GM10248 (cell line): ENCODE measurements at places on chromosomes 1 and 21.

GRCh38 chr1:118290571-118290970 is 105.5 kb upstream of the SPAG17 start:
- no peak for DNase-seq

DNA sequence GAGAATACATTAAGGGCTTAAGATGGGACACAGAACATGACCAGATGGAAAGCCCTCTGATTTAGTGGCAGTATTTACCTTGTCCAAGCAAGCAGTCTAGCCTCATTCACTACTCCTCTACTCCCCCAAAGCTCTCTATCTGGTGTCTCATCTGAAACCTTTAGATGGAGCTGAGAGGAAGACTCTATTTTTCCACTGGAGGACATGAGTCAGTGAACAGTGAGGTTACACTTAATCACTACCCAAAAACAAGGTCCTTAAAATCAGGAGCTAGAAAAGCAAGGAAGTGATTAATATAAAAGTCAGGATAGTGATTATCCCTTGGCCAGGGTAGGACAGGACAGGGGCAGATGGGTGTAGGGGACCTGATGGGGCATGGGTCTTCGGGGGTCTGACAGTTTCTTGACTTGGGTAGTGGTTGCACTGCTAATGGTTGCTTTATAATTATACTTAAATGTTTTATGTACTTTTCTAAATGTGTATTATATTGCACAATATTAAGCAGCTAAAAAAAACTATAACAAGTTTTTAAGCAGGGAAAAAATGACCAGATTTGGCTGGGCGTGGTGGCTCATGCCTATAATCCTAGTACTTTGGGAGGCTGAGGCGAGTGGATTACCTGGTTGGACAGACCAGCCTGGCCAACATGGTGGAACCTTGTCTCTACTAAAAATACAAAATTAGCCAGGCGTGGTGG is 3.0 kb downstream of the PTPN22 start:
- no peak for DNase-seq

- DNase-seq: no peak
These were observed 105.6 kb downstream of the ATP1B1 start for GRCh38 chr1:169212088-169212487.

DNA sequence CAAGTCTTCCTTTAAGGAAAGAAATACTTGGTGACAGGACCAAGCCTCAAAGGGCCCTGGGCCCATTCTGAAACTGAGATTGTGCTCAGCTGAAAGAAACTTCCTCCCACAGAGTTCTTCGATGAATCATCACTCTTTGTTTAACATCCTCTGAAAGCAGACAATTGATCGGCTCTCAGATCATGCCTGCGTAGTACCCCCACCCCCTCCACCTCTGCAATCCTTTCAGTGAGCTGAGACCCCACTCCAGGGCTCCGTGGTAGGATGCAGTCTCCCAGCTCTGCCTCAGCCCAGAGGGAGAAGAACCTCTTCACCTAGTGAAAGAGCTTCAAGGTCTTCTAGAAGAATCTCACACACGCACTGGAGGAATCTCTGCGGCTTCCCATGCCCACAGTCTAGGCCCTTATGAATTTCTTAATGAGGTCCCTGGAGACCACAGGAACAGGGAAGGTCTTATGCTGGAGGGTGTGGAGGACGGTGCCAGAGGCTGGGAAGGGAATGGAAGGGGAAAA is 104.9 kb upstream of the SOD1 start:
- peak; percentile 62 for DNase-seq

DNA sequence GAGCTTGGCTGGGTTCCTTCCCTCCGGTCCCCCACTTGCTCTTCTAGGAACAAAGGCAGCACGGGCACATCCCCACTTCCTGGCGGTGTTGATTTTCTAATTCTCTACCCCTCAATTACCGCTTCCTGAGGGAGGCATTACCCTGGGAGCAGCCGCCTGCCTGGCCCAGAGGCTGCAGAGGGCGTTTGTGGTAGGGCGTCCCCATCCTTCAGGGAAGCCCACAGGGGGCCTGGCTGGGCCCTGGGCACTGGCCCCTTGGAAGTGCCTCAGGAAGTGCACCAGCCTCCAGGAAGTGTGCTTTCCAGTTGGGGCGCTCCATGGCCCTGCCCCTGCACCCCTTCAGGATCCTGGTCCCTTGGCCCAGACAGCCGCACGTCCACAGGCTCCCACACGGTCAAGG is 42.1 kb upstream of the CASZ1 start:
- DNase-seq: no peak

- no peak for DNase-seq
These were observed 105.7 kb downstream of the PRDM16 start for GRCh38 chr1:3174487-3175247.

GRCh38 chr1:206570529-206570928 is 41.7 kb downstream of the EIF2D start:
- no peak for DNase-seq

DNA sequence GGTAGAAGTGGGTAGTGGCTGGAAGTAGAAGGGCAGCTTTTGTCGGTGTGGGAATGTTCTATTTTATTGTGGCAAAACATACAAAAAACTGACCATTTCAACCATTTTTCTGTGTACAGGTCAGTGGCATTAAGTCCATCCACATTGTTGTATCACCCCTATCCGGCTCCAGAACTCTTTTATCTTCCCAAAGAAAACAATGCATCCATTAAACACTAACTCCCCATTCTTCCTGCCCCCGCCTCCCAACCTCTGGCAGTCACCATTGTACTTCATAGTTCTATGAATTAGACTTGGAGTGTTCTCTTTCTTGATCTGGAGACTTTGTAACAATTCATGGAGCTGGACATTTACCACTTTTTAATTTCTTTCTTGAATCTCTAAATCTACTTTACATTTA is 55.7 kb downstream of the DEGS1 start:
- no peak for DNase-seq

DNA sequence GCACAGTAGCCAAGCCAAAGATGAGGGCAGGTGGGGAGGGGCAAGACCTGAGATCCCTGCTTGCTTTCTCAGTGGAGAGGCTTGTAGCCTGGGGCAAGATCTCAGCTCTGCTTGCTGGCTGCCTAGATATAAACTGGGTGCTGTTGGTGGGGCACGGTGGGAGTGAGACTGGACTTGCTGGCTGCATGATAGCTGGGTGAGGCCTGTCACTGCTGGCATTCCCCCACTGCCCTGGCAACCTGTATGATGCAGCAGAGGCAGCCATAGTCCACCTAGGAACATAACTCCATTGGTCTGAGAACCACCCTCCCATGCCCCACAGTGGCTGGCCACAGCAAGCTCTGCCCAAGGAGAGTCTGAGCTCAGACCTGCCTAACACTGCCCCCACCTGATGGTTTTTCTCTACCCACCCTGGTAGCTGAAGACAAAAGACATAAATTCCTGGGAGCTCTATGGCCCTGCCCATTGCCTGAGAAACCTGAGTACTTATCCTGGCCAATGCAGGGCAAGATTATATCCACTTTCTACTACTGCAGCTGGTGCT is 261.9 kb upstream of the DEPDC1 start:
- no peak for DNase-seq

DNA sequence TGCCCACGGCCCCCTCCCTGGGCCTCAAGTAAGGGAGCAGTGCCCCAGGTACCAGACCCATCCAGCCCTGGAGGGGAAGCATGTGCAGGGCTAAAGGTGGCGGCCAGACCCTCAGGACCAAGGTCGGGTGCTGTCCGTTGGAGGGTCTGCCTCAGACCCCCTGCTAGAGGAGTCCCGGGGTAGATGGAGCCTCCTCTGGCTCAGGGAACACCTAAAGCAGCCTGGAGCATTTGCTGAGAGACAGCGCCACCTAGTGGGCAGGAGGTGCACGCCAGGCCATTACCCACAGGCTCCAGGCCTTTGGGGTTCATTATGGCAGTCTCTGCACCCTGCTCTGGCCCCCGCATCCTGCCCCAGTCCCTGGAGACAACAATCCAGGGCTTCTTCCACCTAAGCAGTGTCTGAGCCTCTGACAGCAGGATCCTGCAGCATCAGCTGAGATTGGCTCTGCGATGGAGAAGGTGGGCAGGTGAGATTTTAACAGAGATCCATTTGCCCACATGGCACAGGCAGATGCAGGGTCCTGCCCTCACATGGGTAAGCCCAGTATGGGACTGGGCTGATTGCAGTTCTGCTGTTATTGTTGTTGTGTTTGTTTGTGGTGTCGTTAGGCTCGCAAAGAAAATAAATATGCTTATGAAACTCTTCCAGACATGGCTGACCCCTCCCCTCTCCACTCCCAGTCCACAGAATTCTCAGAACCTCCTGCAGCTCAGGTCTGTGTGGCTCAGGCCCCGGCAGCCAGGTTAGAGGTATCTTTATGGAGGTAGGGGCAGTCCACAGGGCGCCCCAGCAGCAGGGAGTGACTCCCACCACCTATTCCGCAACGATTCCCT is 42.4 kb downstream of the CTNNBIP1 start:
- peak; percentile 91 for DNase-seq

GRCh38 chr1:214389734-214390133 is 108.8 kb downstream of the SMYD2 start:
- DNase-seq: no peak

DNA sequence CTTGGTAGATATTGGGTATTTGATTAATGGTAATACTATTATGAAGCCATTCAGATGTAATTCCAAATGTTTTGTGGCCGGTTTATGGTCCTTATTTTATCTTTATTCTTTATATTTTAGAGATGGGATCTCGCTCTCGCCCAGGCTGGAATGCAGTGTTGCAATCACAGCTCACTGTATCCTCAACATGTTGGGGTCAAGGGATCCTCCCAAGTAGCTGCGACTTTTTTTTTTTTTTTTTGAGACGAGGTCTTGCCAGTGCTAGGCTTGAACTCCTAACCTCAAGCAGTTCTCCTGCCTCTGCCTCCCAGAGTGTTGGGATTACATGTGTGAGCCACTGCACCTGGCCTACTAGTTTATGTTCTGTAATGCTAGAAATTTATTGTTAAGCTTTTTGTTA is 4.7 kb downstream of the DDI2 start:
- DNase-seq: no peak

GRCh38 chr1:12448746-12449177 is 169.2 kb downstream of the DHRS3 start:
- DNase-seq: no peak

DNA sequence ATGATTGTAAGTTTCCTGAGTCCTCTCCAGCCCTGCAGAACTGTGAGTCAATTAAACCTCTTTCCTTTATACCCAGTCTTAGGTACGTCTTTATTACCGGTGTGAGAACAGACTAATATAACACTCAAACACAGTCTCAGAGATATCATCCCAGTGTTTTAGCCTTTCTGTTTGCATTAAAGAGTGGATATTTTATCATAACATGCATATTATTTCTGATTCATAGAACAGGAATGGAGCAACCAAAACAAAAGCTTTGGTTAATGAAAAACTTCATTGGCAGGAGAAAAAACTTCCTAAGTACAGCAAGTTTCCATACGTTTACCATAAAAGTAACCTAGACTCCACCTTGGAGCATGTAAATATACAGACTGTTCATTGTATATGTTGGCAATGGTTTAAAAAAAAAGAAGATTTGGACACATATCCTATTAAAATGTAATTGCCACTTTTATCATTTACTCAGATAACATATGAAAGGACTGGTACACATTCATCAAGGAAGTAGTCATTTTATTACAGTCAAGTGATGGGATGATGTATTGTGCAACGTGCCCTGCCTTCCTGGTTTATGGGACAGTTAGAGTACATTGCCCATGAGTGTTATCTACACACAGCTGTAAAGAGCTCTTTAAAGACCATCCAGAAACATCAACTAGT is 144.8 kb downstream of the ETS2 start:
- DNase-seq: no peak

- no peak for DNase-seq
These were observed 1402.6 kb downstream of the MRPL39 start for GRCh38 chr21:24204641-24205040.

DNA sequence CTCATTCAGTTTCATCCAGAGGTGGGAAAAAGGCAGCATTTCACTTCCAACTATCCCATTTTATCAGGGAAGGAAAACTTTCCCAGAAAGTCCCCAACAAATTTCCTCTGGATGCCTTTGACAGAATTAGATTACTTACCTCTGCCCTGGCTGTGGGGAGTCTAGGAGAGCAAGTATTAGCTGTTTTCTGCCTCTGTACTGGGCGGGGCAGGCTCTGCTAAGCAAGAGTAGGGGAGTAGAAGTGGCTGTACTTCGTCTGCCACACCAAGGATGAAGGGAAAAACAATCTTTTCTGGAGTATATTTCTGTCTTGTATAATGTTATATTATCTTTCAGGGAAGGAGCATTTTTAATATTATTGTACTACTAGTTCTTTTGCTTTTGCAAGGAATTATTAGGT is 78.5 kb downstream of the FNBP1L start:
- no peak for DNase-seq

DNA sequence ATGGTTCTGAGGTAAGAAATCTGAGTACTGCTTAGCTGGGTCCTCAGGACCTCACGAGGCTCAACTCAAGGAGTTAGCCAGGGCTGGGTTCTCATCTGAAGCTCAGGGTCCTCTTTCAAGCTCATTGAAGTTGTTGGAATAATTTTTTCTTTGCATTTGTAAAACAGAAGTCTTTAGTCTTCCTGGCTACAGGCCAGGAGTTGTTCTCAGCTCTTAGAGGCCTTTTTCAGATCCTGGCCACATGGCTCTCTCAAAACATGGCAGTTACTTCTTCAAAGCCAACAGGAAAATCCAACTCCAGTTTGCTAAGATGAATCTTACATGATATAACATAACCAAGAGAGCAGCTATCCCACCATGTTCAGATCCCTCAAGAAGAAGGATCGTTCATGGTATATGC is 92.3 kb upstream of the CHODL start:
- DNase-seq: no peak

DNA sequence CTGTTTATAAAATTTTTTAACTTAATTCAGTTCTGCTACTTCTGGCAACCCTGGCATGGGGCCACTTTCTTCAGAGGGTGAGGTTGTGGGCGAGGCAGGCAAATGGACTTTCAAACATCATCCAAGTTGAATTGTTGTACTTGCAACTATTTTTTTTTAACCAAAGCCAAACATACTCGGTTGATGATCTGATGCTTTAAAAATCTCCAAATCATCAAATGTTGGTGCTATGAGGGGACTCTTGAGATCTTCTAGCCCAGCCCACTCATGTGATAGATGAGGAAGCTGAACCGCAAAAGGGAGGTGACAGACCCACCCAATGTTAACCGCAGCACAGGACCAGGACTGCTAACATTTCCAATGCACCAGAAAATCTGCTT is 6.7 kb downstream of the SLC1A7 start:
- no peak for DNase-seq

DNA sequence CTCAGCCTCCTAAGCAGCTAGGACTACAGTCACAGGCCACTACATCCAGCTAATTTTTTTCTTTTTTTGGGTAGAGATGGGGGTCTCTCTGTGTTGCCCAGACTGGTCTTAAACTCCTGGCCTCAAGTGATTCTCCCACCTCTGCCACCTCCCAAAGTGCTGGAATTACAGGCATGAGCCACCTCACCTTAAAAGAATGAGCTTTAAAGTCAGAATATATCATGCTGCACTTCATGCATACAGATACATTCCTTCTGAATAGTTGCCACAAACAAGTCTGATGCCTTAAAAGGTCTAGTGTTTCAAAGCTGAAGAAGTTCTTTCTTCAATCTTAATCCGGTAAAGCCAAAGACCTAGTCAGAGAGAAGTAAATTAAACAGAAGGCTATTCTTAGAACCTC is 23.8 kb upstream of the CPLANE2 start:
- no peak for DNase-seq
